ENCODE measurements at places on chromosomes 6 and 20. TPM values are rescaled to one million over a fixed set of nuclear protein-coding genes. Genes with fewer than 3 reads are reported as not detected.

CENPW gene
- 1.7 TPM for polyA plus RNA-seq

HLA-DQB2 gene
- polyA plus RNA-seq = not detected

- no peaks in the 10 kb centered on the region for H3K36me3 ChIP-seq
- peaks cover 42% of the 10 kb centered on the region for H3K4me1 ChIP-seq
- peak overlapping the region; percentile 46 for H3K27ac ChIP-seq
These were observed 13.9 kb upstream of the RANBP9 start for GRCh38 chr6:13725570-13725969.

DNA sequence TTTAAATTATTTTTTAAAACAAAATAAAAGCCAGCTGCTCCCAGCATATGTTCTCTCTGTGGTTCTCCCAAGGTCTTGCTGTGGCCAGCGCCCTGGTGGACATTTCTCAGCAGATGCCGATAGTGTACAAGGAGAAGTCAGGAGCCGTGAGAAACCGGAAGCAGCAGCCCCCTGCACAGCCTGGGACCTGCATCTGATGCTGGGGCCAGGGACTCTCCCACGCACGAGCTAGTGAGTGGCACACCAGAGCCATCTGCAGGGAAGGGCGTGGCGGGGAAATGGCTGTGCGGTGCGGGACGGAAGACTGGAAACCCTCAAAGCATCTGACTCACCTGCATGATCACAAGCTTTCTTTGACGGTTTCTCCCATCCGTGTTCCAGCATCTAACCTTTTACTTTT, 16.5 kb downstream of the GFRA4 start:
- no peak for DNase-seq
- no peaks in the 10 kb centered on the region for H3K27me3 ChIP-seq
- H3K4me3 ChIP-seq = no peak overlapping the region
- no peak overlapping the region for H3K27ac ChIP-seq
- H3K4me1 ChIP-seq = no peaks in the 10 kb centered on the region

DNA sequence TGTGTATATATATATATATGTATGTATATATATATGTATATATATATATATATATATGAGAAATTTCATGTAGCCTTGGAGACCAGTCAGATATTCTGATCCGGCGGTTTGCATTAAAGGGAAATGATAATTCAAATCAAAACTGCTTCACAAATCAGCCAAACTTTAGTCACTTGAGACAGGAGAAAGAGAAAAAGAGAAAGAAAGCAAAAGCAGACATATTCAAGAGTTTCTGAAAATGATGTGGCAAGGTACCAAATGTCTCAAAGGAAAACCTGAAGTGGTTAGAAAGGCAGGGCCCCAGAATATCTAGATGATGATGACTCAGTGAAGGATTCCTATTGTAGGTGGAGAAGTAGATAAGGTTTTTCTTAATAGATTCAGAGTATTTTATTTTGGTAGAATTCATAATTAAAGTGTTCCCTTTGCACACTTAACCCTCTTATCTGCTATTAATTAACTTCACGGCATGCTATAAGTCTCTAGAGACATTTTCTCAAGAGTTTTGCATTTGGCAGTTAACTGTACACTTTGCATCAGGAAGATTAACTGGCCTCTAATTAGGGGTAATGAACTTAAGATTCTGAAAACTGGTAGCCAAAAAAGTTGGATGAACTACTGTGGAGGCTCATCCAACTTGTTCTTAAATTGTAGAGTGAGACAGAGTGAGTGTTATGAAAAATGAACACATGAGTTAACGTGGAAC, 50.1 kb upstream of the ASF1A start:
- H3K4me3 ChIP-seq = no peak overlapping the region
- H3K27me3 ChIP-seq = no peaks in the 10 kb centered on the region
- no peak for DNase-seq
- no peak overlapping the region for H3K27ac ChIP-seq
- H3K4me1 ChIP-seq = peaks cover 21% of the 10 kb centered on the region
- no peaks in the 10 kb centered on the region for H3K36me3 ChIP-seq

DNA sequence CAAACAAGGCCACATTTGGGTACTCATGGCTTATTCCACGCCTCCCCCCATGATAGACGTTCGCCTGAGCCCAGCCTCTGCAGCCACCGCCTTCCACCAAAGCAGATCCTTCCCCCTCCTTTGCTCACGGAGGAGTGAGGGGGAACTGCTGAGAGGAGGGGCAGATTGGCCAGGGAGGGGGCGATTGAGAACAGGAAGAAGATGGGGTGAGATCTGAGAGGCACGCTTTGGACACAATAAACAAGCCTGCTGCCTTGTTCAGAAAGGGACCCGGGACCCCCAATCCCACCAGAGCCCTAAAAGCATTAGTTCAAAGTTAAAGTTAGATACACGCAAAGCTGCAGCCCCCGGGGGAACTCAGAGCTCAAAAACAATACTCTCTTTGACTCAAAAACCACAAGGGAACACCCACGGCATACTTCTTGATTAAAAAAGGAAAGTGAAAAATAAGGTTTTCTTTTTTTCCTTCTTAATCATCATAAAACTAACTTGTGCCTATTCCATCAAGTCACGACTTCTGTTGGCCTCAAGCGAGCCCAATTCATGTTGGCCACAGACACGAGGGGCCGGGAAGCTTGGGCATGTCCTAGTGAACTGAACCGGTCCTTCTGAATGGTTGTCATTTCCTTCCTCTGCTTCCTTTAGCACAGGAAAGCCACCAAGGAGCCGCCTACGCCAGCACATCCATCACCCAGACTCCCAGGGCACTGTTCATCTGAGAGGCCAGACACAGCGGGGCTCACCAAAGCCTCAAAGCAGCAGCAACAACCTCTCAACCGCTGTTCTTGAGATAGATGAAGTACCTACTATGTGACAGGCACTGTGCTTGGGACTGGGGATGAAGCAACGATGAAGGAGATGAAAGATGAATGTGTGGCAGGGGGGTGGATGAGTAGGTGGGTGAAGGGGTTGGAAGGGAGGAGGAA, 44.7 kb downstream of the NFATC2 start:
- no peaks in the 10 kb centered on the region for H3K36me3 ChIP-seq
- peak overlapping the region; percentile 51 for H3K27ac ChIP-seq
- H3K27me3 ChIP-seq = no peaks in the 10 kb centered on the region
- peaks cover 97% of the 10 kb centered on the region for H3K4me1 ChIP-seq
- peak overlapping the region; percentile 33 for H3K4me3 ChIP-seq

- H3K4me1 ChIP-seq = no peaks in the 10 kb centered on the region
- H3K4me3 ChIP-seq = no peak overlapping the region
- no peak for DNase-seq
- no peaks in the 10 kb centered on the region for H3K27me3 ChIP-seq
- no peaks in the 10 kb centered on the region for H3K36me3 ChIP-seq
These were observed 162.7 kb upstream of the MLN start for GRCh38 chr6:33966536-33966935.

DNA sequence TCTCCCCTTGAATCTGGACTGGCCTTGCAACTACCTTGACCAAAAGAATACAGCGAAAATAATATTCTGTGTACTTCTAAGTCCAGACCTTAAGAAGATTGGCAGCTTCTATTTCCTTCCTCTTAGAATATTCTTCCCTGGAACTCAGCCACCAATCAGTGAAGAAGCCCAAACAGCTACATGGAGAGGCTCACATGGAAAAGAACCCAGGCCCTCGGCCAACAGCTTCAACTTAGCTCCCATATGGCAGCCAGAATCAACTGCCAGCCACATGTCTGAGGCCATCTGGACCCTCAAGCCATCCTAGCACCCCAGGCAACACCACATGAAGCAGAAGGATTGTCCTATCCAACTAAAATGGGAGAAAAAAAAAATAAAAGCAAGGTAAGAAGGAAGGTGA, 178.8 kb downstream of the IBTK start:
- no peaks in the 10 kb centered on the region for H3K4me1 ChIP-seq
- no peak for DNase-seq
- H3K4me3 ChIP-seq = no peak overlapping the region
- H3K27ac ChIP-seq = no peak overlapping the region
- no peaks in the 10 kb centered on the region for H3K27me3 ChIP-seq

- peaks cover 27% of the 10 kb centered on the region for H3K4me1 ChIP-seq
- no peak for DNase-seq
- H3K27me3 ChIP-seq = no peaks in the 10 kb centered on the region
These were observed 101.1 kb downstream of the ZFAND3 start for GRCh38 chr6:37920667-37921066.

DNA sequence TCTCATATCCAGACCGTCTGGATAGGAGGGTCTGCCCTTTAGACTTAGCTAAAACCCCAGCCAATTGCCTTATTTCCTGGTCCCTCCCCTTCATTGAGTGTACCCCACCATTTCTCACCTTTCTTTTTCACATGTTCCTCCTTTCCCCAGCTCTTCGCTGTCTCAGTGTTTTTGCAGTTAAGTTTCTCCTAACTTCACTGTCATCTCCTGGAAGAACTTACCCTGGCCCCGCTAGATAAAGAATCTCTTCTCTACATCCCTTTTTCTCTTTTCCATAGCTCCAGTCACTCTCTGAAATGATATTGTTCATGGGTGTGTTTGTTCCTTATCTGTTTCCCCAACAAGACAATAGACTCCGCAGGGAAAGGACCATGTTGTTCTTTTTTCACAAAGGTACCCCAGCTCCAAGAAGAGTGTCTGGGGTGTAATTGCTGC, 208.8 kb downstream of the TSHZ2 start:
- no peaks in the 10 kb centered on the region for H3K27me3 ChIP-seq
- no peaks in the 10 kb centered on the region for H3K4me1 ChIP-seq
- H3K4me3 ChIP-seq = no peak overlapping the region
- H3K36me3 ChIP-seq = no peaks in the 10 kb centered on the region
- no peak for DNase-seq

Measured in CD4-positive, alpha-beta memory T cell (primary cell).